ENCODE measurements at places on chromosomes 7 and 10. TPM values are rescaled to one million over a fixed set of nuclear protein-coding genes. Genes with fewer than 3 reads are reported as not detected.

- H3K4me1 ChIP-seq: no peaks in the 10 kb centered on the region
- H3K27ac ChIP-seq: no peak overlapping the region
- no peaks in the 10 kb centered on the region for H3K36me3 ChIP-seq
- no peaks in the 10 kb centered on the region for H3K27me3 ChIP-seq
Measured at GRCh38 chr7:125573126-125573525, 643.5 kb upstream of the POT1 start.

- no peak for DNase-seq
- no peak overlapping the region for H3K4me3 ChIP-seq
- no peak overlapping the region for H3K27ac ChIP-seq
- no peaks in the 10 kb centered on the region for H3K27me3 ChIP-seq
Measured at GRCh38 chr7:77727527-77727926, 31.3 kb downstream of the RSBN1L start.

CRCP gene
- 37.1 TPM for total RNA-seq

DNA sequence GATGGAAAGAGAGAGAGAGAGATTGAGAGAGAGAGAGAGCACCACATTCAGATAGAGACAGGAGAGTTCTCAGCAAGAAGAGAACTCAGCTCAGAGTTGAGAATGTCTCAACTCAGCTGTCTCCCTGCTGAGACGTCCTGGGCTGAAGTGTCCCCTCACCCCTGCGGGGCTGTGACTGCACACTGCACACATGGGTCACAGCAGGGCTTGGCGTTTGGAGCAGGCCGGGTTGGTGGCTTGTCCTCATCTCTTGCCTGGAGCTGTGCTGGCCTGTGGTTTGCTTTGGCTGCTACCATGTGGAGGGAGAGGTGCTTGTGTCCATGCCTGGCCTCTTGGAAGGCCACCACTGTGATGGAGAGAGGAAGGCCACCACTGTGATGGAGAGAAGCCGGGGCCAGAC, 167.9 kb downstream of the RNF216 start:
- H3K36me3 ChIP-seq: no peaks in the 10 kb centered on the region
- no peak for DNase-seq
- no peak overlapping the region for H3K27ac ChIP-seq
- no peaks in the 10 kb centered on the region for H3K27me3 ChIP-seq

Data from PC-9 (cell line).